ENCODE measurements at places on chromosomes 12 and 14.

DNA sequence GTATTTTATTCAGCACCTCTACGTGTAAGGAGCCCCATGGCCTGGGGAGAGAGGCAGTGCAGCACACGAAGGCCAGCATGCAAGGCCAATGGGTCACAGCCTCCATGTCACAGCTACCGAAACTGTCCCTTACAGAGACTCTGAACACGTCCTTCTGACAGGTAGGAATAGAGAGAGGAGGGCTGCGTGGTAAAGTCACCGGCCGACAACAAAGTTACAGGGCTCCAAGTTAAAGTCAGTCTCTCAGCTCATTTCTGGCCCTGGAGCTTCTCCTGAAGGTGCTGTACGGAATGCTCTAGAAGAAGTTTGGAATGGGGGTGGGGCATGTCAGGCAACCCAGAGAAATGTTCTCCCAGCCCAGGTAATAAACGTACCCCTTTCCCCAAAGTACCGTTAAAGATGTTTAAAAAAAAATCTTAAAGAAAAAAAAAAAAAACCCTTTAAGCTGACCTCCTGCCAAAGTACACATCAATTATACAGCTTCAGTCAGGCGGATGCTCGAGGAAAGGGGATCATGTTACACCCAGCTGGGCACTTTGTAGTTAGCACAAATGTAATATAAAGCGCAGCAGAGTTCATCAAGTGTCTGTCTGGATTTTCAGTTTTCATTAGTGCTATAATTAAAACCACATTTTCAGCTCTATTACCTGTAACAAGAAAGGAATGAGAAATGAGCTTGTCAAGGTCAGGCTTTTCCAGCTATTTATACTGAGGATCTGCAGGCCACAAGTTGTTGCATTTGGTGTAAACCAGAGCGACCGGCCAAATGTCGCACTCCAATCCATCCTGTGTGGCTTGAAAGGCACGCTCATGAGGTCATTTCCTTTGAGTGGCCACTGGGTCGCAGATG lies 53.3 kb upstream of the CDKN3 start:
- DNase-seq, result no peak

GRCh38 chr14:69779088-69779487 lies 12.1 kb downstream of the SRSF5 start:
- DNase-seq, result no peak

DNA sequence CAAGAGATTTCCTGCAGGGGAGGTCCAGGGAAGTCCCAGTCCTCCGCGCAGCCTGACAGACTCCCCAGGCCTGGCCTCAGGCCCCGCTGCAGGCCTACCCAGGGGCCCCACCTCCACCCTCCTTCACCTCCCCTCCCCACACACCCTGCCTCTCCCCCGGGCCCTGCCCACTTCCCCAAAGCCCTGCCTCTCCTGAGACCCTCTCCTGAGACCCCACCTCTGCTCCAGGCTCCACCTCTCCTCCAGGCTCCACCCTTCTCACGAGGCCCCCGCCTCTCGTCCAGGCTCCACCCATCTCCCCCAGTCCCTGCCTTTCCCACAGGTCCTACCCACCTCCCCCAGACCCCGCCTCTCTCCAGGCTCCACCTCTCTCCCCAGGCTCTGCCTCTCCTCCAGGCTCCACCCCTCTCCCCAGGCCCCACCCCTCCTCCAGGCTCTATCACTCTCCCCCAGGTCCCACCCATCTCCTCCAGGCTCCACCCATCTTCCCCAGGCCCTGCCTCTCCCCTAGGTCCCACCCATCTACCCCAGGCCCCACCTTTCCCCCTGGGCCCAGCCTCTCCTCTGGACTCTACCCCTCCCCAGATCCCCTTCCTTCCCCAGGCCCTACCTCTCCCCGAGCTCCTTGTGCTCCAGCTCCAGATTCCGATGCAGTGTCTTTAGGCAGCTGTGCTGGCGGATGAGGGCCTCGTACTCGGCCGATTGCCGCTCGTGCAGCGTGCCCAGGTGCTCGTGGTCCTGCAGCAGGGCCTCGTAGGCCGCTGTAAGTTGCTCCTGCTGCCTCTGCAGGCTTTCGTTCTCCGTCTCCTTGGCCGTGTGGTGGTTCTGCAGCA lies 58.8 kb upstream of the GPR68 start:
- no peak for DNase-seq

DNA sequence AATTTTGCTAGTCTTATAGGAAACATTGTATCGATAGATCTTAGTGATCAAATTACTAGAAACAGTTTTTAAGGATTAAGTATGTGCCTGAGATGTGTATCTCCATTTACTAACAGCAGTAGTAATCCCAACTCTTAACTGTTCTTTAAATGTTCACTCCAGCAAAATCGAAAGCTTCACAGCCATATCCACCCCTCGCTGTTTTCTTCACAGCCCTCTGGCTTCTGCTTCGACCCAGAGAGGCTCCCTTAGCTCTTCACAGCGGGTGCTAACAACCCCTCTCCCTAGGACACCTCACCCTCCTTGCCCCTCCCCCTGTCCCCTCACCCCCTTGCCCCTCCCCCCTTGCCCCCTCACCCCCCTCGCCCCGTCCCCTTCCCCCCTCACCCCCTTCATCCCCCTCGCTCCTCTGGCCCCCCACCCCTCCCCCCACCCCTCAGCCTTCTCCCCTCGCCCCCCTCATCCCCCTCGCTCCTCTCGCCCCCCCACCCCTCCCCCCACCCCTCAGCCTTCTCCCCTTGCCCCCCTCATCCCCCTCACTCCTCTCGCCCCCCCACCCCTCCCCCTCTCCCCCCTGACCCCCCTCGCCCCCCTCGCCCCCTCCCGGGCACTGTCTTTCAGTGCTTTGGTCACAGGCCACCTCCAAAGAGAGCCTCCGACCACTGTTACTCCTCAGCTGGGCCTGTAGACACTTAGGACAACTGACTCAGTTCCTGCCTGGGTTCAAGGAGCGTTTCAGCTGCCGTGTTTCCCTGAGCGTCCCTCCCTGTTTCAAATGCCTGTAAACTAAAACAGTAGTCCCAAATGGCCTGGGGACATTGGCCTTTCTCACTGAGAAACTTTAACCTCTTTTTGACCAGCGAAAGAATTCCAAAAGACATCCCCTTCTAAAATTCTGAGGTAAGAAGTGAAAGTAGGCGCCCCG lies 46.0 kb upstream of the DYNC1H1 start:
- DNase-seq, result no peak

DNA sequence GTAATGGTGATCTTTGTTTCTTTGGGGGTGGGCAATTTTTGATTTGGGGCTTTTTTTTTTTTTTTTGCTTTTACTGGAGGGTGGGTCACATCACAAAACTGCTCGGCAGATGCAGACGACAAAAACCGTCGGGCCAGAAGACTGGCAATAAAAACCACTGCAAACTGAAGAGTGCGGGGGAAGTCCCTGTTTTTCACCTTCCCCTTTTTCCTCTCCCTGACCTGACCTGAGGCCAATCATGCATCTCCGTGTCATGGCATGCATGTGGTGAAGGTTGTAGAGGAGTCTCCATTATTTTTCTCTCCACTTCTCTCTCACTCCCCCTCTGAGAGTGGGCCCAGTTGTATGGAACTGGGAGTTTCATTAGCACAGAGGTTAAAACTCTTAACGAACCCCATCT lies 57.5 kb downstream of the AP5M1 start:
- DNase-seq, result peak; percentile 19

GRCh38 chr14:102662636-102663430 lies 70.4 kb downstream of the RCOR1 start:
- DNase-seq, result no peak

DNA sequence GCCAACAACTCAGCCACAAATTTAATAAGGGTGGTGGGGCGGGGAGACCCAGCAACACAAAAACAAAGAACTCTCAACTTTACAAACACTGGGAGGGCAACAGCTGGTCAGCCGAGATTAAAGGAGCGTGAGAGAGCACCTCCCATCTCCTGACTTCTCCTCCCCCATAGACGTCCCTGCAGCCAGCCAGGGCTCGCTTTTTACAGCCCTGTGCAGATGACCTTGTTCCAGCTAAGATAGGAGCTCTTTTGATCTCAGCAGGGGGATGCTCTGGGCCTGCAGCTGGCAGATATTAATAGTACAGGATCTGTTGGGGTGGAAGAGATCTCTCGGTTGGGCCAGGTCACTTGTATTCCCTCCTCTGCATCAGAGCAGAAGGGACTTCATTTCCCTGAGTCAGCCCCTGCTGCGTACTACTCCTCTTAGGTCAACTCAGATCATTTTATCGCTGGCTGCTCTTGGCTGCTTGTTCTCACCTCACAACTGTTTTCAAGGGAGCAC lies 475.8 kb downstream of the RAD51B start:
- no peak for DNase-seq

DNA sequence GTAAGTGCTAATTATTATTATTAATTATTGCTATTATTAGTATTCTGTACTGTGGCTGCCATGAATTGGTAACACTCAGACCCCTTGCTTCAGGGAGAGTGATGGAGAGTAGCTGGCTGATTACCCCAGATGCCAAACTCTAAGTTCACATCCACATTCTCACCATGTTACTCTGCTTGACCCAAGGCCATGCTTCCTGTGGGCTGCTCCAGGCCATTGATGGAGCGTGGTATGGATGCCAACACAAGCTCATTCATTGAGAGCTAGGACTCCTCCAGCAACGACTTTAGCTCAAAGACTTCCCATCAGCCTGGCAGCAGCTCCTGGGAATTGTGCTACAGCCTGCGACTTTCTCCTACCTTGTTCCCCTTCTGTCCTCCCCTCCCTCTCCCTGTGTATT lies 233.4 kb downstream of the MSRB3 start:
- no peak for DNase-seq

DNA sequence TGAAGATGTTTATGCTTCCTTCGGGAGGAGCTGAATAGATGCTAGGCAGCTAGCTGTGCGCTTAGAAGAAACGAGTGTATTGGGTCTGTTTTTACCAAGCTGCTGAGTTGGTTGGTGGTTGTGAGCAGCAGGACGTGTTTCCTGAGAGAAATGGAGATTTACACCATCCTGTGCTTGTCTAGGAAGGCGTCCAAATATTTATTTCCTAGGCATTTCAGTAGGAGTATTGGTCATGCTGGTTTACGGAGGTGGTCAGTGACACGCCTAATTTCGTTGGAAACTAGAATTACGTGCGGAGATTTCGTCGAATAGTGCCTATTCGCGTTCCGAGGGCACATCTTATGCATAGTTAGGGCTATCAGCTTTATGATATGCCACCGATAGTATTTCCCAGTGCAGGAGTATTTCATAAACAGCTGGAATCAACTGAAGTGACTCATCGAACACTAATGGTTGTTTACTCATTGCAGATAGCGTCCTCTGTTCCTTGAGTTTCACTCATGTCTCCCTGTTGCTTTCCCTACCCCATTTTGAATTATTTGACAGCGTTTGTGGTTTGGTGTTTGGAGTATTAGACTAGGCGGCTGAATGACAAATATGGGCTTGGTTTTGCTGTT lies 780 bp downstream of the TBC1D15 start:
- no peak for DNase-seq

GRCh38 chr12:46578190-46578982 lies 205.8 kb upstream of the SLC38A2 start:
- DNase-seq, result no peak

- DNase-seq, result no peak
These were observed 29.0 kb upstream of the PLEKHG7 start for GRCh38 chr12:92673756-92674155.

- no peak for DNase-seq
These were observed at the start of gene ACOT4 for GRCh38 chr14:73591690-73592449. TSS of gene ACOT4 (plus strand) at chr14:73591873. CDS start at chr14:73591960, 87 bp downstream.

Measured in vagina (tissue), 2 donors.